ENCODE measurements at places on chromosomes 1 and 21.

DNA sequence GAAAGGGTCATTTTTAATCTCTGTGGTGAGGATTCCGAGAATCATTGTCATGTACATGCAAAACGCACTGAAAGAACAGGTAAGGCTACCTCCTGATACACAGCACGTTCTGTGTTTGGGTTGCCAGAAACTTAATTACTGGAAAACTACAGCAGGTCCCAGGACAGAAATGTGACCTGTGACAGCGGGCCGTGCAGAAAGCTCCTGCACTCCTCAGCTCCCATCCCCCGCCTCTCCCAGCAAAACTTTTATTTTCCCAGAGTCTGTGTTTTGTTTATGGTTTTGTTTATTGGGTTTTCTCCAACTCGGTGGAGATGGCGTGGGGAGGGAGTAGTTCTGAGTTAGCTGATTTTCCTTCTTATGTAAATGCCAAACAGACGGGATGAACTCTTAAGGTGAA is 44.7 kb downstream of the SLC44A3 start:
- DNase-seq, result no peak

GRCh38 chr1:9270290-9270883 is 22.3 kb upstream of the SPSB1 start:
- no peak for DNase-seq

GRCh38 chr21:33412832-33413519 is 9.8 kb downstream of the IFNGR2 start:
- DNase-seq, result no peak

GRCh38 chr1:165287329-165287728 is 69.2 kb downstream of the LMX1A start:
- DNase-seq, result no peak

DNA sequence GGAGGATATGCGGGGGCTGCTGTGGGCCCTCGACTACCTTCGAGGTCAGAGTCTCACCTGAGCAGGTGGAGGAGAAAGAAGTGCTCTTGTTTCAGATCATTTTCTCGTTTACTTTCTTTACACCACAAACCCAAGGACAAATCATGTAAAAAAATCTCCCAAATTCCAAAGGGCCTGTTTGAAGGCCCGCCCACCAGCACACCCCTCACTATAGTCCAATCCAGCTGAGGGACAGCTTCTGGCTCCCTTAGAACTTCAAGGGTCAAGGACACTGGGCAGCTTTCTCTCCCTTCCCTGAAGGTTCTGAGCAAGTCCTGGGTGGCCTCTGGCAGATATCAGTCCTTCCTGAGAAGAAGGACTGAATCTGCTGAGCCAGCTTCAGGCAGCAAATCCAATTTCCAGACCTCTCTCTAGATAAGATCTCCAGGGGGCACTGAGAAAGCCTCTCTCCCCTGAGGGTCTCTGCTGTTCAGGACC is 5.5 kb downstream of the STK40 start:
- DNase-seq, result no peak

DNA sequence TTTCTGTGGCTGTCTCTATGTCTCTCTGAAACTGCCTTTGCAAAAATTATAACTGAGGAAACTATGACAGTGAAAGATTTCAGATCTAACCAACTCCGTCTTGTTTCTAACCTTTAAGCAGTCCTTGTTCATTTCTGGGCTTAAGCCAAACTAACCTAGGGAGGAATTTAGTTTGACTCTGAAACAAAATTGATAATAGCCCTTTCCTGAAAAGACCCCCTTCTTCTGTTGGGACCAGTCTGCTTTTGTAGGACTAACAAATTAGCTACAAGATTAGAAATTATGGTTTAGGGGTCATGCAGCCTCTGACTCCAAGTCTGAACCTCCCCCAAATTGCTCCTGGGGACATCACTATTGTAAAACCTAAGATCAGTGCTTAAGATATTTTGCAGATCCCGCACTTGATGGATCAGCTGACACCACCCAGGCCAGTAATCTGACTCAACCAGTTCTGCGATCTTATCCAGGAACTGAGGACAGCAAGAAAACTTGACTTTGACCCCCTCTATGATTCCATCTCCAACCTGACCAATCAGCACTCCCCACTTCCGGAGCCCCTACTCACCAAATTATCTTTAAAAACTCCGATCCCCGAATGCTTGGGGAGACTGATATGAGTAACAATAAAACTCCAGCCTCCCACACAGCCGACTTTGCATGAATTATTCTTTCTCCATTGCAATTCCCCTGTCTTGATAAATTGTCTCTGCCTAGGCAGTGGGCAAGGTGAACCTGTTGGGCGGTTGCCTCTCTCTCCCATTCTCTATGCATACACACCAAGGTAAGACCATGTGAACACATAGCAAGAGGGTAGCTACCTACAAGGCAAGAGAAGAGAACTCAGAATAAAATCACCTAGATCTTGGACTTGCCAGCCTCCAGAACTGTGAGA is 11.1 kb upstream of the TRIM63 start:
- no peak for DNase-seq

- no peak for DNase-seq
Measured at GRCh38 chr1:65719391-65719790, 73.3 kb upstream of the PDE4B start.

- no peak for DNase-seq
Measured at GRCh38 chr1:61975638-61976037, 219.0 kb upstream of the L1TD1 start.

DNA sequence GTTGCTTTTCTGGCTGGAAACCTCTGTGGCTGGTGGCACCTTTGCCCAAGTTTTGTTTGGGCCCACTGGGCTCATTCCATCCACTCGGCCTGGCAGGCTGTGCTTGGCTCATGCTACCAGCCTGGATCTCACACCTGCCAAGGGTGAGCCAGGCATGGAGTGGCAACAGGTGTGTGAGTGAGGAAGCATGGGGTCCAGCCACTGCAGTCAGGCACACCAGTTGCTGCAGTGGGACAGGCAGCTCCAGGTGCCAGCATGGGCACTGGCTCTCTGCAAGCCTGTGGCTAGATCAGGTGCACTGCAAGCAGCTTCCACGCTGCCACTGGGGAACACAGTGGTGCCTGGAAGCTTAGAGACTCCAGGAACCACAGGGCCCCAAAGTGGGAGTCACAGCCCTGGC is 57.0 kb downstream of the NUP210L start:
- no peak for DNase-seq

DNA sequence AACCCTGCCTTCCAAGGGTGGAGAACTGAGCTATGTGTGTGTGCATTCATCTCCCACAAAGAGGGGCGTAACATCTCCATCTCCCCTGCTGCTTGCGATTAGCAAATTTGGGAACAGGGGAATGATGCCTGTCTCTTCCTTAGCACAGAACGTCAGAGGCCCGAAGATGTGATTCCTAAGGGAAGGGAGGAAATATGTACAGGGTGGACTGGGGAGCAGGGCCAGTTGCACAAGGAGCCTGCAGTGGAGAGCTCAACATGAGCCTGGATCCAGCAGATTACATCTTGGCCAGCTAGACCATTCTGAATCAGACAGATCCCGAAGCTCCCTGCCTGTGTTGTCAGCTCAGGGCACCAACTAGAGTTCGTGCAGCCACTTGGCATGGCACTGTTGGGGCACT is 118.1 kb downstream of the NGF start:
- no peak for DNase-seq

DNA sequence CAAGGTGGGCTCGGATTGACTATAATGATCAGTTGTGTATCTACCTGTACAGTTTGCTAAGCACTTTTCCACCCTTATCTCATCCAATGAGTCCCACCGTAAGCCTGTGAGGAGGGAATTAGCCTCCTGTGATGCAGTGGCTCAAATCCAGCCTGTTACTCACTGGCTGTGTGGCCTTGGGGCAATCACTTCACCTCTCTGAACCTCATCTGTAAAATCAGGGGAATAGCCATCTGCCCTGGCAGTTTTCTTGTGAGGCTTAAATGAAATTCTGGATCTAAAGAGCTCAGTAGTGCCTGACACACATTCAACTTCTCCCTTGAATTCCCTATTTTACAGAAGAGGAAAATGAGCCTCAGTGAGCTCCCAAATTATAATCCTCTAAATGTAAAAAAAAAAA is 7.4 kb upstream of the EXTL1 start:
- DNase-seq, result no peak

DNA sequence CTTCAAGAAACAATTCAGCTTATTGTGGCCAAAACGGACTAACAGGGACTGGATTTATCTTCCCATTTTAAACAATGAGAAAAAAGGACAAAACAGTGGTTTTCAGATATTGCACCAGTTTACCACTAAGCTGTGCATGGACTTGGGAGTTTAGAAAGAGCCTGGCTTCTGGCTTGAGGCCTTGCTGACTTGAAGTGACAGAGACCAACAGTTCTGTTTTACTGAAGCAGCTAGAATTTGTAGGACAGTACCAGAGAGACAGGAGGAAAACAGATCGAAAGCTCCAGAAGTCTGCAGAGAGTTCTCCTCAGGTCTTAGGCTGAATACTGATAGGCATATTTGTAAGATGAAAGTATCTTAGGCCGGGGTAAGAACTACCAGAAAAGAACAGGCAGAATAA is 20.5 kb downstream of the FCRL4 start:
- no peak for DNase-seq
